ENCODE measurements at places on chromosomes 13 and 19. TPM values are rescaled to one million over a fixed set of nuclear protein-coding genes. Genes with fewer than 3 reads are reported as not detected.

CYP4F3 gene
- total RNA-seq = not detected

TEX26 gene
- total RNA-seq = not detected

MAP2K7 gene
- total RNA-seq = 9.4 TPM

NCR1 gene
- total RNA-seq = not detected

PGPEP1 gene
- 37.3 TPM for total RNA-seq

ADPRHL1 gene
- 0.45 TPM for total RNA-seq
